Effector memory CD8-positive, alpha-beta T cell (primary cell): ENCODE measurements at places on chromosomes 13 and 19.

GRCh38 chr13:102707467-102707866, 12.6 kb upstream of the METTL21C start:
- H3K4me3 ChIP-seq, result no peak overlapping the region
- H3K27me3 ChIP-seq, result peaks cover 27% of the 10 kb centered on the region
- no peaks in the 10 kb centered on the region for H3K4me1 ChIP-seq
- H3K36me3 ChIP-seq, result no peaks in the 10 kb centered on the region
- no peak for DNase-seq
- no peak overlapping the region for H3K27ac ChIP-seq

DNA sequence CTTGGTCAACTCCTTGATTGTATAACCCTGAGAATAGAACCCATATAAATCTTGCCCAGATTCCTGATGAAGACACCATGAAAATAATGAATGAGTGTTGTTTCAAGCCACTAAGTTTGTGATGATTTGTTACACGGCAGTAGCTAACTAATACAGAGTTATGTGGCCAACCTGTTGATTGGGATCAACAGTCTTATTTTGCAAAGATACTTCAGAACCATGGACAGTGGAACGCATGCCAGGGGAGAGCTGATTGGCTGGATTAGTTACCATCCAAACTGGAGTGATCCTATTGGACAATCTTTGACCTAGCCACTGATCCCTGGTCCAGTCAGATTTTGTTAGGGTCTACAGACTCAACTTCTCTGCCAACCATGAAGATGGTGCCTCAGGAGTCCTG, 26.6 kb downstream of the CD70 start:
- H3K36me3 ChIP-seq, result peaks cover 2% of the 10 kb centered on the region
- H3K4me3 ChIP-seq, result no peak overlapping the region
- H3K27me3 ChIP-seq, result no peaks in the 10 kb centered on the region
- H3K27ac ChIP-seq, result no peak overlapping the region
- H3K4me1 ChIP-seq, result no peaks in the 10 kb centered on the region

GRCh38 chr19:32388393-32388855, 17.1 kb upstream of the DPY19L3 start:
- H3K27me3 ChIP-seq, result no peaks in the 10 kb centered on the region
- no peaks in the 10 kb centered on the region for H3K4me1 ChIP-seq
- H3K27ac ChIP-seq, result no peak overlapping the region
- H3K36me3 ChIP-seq, result peaks cover 10% of the 10 kb centered on the region

DNA sequence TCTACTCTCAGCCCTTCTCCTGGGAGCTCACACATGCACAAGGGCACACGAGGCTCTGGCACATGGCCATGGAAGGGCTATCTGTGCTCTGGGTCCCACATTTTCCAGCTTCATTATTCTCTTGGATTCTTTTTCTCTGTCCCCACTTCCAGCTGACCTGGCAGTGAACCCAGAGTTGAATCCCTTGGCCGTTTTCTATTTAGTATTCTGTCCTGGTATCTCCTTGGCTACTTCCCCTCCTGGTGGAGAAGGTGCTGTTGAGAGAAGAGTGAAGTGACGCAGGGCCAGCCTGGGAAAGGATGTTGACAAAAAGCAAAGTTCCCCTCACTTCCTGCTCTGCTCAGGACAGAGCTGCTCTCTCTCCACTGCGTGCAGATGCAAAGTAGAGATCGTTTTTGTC, 303.1 kb downstream of the IRS2 start:
- no peaks in the 10 kb centered on the region for H3K4me1 ChIP-seq
- H3K4me3 ChIP-seq, result no peak overlapping the region
- no peaks in the 10 kb centered on the region for H3K27me3 ChIP-seq
- H3K27ac ChIP-seq, result no peak overlapping the region

DNA sequence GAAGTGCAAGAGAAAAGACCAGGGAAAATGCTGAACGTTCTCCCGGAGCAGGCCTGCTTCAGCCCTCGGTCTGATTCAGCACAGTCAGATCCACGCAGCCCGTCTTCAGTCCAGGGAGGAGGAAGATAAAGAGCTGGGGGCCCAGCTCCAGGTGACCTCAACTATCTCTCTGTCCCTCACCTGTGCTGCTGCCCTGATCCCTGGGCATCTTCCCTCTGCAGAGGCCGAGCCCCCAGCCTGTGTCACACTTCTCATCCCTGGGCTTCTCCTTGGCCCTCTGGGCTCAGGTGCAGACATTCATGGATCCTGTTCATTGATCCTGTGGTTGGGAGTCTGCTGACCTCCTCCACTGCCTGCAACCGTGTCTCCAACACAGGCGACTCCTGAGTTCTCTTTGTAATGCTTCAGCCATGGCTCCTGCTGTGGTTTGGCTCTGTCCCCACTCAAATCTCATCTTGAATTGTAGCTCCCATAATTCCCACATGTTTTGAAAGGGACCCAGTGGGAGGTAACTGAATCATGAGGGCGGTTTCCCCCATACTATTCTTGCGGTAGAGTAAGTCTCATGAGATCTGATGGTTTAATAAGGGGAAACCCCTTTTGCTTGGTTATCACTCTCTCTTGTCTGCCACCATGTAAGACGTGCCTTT, 27.9 kb downstream of the COL4A2 start:
- no peak overlapping the region for H3K27ac ChIP-seq
- H3K36me3 ChIP-seq, result no peaks in the 10 kb centered on the region
- peaks cover 1% of the 10 kb centered on the region for H3K4me1 ChIP-seq
- peaks cover 26% of the 10 kb centered on the region for H3K27me3 ChIP-seq
- no peak overlapping the region for H3K4me3 ChIP-seq

GRCh38 chr13:41651413-41652058, 194.2 kb downstream of the RGCC start:
- H3K4me3 ChIP-seq, result no peak overlapping the region
- H3K27ac ChIP-seq, result no peak overlapping the region
- H3K27me3 ChIP-seq, result no peaks in the 10 kb centered on the region
- no peak for DNase-seq
- H3K36me3 ChIP-seq, result no peaks in the 10 kb centered on the region
- no peaks in the 10 kb centered on the region for H3K4me1 ChIP-seq

DNA sequence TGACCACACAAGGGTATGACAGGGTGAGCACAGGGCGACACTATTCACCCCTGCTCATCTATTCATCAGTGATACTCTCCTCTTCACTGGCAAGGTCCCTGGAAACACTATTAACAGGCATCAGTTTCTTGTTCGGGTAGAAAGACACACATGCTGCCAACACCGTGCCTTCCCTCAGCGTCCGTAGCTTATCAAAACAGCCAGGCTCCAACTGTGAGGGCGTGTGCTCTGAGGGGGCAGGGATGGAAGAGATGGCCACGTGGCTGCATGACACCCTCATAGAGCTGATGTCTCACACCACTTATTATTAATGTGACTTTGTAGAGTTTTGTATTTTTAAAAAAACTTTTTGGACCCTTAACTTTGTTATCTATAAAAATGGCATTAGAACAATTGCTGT, 160.3 kb downstream of the ITGBL1 start:
- H3K4me1 ChIP-seq, result no peaks in the 10 kb centered on the region
- H3K4me3 ChIP-seq, result no peak overlapping the region
- H3K27ac ChIP-seq, result no peak overlapping the region
- H3K27me3 ChIP-seq, result peaks cover 33% of the 10 kb centered on the region

DNA sequence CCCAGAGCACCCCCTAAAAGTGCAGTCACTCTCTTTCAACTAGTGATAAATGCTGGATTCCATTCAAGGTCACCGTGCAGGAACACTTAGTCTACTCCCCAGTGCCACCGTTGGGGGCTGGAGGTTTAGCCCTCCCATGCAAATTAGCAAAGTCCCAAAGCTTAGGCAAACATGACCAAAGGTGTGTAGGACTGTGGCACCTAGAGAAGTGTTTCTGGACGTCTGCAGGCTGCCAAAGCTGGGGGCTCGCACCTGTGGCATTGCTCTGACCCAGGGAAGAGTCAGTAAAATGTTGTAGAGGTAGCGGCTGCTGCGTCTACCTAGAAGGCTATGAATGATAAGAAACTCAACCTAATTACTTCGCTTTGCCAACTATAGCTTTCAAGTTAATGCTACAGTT, 13.9 kb downstream of the COL4A1 start:
- no peak for DNase-seq
- H3K27me3 ChIP-seq, result peaks cover 10% of the 10 kb centered on the region
- no peaks in the 10 kb centered on the region for H3K36me3 ChIP-seq
- no peak overlapping the region for H3K4me3 ChIP-seq

DNA sequence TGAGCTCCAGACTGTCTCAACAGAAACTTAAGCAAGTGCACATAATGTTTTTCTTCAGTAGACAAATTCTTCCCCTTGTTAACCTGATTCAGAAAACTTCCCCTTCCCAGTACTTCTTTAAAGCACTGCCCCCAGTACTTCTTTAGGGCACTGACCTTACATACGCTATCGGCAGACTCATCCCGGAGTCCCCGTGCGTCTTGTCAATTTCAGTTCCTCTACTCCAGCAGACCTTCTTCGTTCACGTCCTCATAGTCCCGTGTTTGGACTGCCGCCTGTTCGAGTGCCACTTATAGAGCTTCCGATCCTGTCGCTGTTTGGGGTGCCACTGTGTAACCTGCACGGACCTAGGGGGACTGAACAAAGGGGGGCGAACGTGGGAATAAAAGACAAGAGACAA, 29.0 kb downstream of the ZNF627 start:
- H3K4me1 ChIP-seq, result no peaks in the 10 kb centered on the region
- peaks cover 2% of the 10 kb centered on the region for H3K36me3 ChIP-seq

DNA sequence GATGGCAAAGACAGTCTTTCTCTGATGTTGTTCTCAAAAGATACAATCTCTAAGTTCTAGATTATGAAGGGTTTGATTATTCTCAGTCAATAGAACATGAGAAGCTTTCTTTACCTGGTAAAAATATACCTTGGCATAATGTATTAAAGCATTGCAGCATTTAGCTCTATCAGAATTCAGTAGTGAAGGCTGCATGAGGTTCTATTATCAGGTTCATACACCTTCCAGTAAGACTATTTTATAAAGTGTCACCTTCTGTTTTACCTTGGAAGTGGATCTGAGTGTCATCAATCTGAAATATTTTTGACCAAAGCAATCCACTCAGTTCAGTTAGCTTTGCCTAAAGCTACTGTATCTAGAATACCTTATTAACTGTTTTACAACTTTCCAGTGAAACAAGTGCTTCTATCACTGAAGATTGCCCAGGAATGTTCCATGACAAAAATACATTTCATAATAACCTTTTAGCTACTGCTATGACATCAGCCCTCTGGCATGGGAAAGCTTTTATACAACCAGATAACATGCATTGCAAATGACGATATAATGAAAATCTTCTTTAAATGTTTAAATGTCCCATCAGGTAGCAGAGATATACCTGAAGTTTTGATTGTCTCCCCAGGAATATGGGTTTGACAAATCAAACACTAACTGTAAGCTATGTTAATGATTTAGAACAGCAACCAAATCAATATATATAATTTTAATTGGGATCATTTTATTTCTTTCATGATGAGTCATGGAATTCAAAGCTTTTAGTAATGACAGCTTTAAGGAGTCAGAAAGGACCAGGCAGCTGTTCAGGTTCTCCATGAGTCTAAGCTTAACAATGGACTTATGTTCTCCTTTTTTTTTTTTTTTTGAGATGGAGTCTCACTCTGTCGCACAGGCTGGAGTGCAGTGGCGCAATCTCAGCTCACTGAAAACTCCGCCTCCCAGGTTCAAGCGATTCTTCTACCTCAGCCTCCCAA, 72.2 kb downstream of the UFM1 start:
- no peak overlapping the region for H3K4me3 ChIP-seq
- no peak for DNase-seq
- H3K27ac ChIP-seq, result no peak overlapping the region
- H3K4me1 ChIP-seq, result no peaks in the 10 kb centered on the region

GRCh38 chr13:30364876-30365275, 57.4 kb upstream of the UBE2L5 start:
- DNase-seq, result no peak
- H3K4me1 ChIP-seq, result peaks cover 16% of the 10 kb centered on the region
- H3K4me3 ChIP-seq, result no peak overlapping the region
- H3K27me3 ChIP-seq, result no peaks in the 10 kb centered on the region
- H3K36me3 ChIP-seq, result peaks cover 23% of the 10 kb centered on the region

DNA sequence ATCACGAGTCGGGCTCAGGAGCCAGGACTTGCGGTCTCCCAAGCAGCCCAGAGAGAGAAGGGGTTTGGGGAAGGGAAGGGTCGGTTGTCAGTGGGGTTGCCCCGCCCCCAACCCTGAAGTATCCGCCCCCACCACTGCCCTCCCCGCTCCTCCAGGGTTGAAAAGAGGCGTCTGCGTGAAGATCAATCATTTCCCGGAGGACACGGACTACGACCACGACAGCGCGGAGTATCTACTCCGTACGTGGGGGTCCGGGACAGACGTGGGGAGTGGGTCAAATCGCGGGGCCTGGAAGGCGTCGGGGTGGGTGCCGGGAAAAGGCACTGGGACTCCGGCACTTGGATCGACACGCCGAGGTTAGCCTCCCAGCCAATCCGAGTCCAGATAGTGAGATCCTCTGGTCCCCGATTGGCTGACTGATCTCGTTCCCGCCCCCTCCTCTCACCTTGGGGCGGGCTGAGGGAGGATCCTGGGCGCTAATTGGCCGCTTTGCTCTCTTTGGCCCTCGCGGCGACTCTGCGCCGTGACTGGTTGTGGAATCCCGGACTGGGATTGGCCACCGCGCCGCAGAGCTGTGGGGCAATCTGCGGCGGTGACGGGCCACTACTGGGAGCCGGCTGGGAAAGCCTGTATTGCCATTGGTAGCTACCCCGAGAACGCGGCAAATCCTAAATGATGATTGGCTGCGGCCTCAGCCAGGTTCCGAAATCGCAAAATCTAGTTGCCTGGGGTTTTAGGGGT, 13.3 kb upstream of the CACNG6 start:
- no peak overlapping the region for H3K27ac ChIP-seq
- H3K27me3 ChIP-seq, result peaks cover 57% of the 10 kb centered on the region
- no peak for DNase-seq

DNA sequence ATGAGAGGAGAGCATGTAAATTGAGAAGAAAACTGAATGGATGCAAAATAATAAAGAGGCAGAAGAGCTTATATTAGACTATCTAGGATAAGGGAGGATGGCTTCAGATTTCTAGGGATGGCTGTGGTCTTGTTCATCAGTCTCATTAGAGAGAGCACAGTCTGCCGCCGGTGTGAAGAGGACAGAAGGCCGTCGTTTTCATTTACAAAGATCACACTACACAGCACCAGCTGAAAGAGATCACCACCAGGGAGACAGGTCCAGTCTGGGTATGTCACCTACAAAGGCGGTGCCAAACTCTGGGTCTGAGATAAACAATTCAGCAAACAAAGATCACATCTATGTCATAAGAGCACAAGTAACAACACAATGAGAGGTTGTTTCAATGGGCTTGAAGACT, 1222.3 kb upstream of the SLC10A2 start:
- H3K4me1 ChIP-seq, result no peaks in the 10 kb centered on the region
- no peak overlapping the region for H3K27ac ChIP-seq
- H3K36me3 ChIP-seq, result no peaks in the 10 kb centered on the region

- peak overlapping the region; percentile 7 for H3K27ac ChIP-seq
- no peaks in the 10 kb centered on the region for H3K27me3 ChIP-seq
- peaks cover 12% of the 10 kb centered on the region for H3K4me1 ChIP-seq
- H3K36me3 ChIP-seq, result peaks cover 4% of the 10 kb centered on the region
- DNase-seq, result no peak
Observed at GRCh38 chr19:2533686-2534422, 57.9 kb downstream of the GADD45B start.
